ENCODE measurements at places on chromosomes 1 and 21.
A peak's percentile ranks its signal among the peaks of the same experiment; 100 is the strongest.

DNA sequence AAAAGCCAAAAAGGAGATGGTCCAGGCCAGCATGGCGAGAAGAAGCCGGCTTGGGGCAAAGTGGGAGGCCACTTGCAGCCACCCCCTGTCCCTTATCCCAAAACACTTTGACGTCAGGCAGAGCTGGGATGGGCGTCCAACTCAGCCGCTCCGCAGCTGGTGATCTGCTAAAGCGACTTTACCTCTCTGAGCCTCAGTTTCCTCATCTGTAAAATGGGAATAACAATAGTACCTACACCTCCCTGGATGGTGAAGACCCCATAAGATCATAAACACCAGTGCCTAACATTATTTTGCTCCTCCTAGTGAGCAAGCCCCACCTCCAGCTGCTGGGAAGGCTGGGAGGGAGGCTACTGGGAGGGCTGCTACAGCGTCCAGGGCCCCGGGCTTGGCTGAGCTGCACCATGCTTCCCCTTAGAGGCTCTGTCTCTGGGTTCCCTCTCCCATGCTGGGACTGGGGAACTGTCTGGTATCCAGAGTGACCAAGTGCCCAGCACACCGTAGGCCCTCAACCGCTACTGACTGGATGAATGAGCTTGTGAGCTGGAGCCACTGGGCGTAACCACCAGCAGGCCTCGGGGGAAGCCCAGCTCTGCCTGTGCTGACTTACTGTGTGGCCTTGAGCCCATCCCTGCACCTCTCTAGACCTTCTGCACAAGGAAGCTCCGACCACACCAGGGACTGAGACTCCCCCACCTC lies 18.3 kb downstream of the IFFO2 start:
- DNase-seq: no peak

GRCh38 chr1:26719205-26719604 lies 23.4 kb downstream of the ARID1A start:
- no peak for DNase-seq

GRCh38 chr1:67193704-67194103 lies 27.4 kb downstream of the IL23R start:
- DNase-seq: no peak

GRCh38 chr1:152502496-152503180 lies 8.0 kb upstream of the LCE5A start:
- DNase-seq: no peak

- DNase-seq: no peak
Measured at GRCh38 chr1:48851638-48852037, 74.9 kb upstream of the BEND5 start.

- DNase-seq: no peak
Measured at GRCh38 chr1:66295803-66296202, 238.2 kb upstream of the SGIP1 start.

DNA sequence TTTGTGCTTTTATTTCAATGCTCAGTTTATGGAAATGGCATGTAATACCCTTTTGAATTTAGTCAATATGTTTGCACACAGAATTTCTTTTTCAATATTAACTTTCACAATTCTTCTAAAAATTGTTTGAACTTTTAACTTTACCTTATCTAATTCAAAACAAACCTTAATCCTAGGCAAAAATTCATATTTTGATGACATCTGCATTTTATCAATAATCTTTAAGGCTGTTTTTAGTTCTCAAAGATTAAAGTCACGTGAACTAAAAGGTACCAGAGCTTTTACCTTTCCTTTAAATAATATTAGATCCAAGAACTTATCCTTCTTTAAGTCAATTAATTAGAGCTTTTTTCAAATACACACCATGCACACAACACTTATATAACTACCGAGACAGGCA lies 218.9 kb upstream of the NCAM2 start:
- no peak for DNase-seq

GRCh38 chr1:86774305-86775295 lies 70.2 kb downstream of the SH3GLB1 start:
- DNase-seq: peak; percentile 81

DNA sequence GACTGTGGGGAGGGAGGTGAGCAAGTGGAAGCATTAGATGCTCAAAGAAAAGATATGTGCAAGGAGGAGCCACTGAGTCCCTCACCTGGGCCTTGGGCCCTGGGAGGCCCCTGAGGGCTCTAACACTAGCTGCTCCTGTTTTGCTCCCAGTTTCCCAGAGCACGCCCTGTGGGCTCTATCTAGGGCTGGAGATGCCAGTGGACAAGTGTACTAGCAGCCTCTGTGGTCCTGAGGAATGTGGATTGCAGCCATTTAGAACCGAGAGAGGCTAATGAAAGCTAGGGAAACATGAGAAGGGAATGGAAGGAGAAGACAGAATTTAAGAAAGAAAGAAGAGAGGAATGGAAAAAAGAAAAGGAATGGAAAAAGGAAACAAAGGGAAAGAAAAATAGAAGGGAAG lies 10.0 kb upstream of the TBX15 start:
- DNase-seq: no peak

GRCh38 chr1:30872033-30872947 lies 36.3 kb downstream of the SDC3 start:
- DNase-seq: no peak

DNA sequence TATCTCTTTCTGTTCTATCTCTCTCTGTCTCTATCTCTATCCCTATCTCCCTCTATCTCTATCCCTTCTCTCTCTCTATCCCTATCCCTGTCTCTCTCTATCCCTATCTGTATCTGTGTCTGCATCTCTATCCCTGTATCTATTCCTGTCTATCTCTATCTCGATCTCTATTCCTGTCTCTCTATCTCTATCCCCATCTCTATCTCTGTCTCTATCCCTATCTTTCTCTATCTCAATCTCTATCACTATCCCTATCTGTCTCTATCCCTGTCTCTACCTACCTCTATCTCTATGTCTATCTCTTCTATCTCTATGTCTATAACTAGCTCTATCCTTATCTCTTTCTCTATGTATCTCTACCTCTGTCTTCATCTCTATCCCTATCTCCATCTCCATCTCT lies 141.4 kb upstream of the KCNJ6 start:
- DNase-seq: no peak

DNA sequence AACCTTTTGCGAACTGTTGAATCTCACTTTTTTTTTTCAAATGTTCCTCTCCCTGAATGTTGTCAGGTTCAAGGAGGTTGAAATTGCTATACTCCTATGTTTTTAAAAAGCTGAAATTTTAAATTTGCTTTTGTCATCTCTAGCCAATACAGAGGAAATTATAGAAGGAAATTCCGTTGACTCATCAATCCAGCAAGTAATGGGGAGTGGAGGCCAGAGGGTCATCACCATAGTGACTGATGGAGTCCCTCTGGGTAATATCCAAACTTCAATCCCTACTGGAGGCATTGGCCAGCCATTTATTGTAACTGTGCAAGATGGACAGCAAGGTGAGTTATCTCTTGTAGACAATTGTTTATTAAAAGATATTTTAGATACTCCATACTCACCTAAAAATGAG lies 36.3 kb downstream of the GABPB2 start:
- no peak for DNase-seq

DNA sequence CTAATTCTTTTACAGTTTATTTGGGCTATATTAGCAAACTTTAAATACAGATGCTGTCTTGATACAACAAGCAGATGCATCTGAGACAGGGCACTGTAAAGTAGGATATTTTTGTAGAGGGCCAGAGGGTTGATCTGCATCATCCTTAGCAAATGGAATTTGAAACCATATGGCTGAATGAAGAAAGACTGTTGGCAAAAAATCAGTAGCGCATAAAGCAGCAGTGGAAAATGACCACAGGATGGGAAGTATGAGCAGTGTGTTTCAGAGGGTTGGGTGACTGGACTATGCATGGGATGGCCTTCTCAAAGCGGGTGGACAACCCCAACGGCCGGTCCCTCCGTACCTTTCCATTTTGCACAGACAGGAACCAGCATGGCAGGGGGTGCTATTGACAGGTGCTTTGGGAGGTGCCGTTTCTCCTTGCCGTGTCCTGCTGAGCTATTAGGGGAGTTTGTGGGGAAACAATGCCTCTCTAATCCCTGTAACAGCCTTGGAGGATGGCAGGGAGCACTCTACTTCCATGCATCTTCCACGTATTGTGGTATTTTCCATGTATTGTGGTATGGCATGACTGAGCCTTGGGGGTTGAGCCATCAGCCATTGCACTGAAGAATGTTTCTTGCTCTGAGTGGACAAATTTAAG lies 5.9 kb downstream of the LRRC8B start:
- DNase-seq: no peak

DNA sequence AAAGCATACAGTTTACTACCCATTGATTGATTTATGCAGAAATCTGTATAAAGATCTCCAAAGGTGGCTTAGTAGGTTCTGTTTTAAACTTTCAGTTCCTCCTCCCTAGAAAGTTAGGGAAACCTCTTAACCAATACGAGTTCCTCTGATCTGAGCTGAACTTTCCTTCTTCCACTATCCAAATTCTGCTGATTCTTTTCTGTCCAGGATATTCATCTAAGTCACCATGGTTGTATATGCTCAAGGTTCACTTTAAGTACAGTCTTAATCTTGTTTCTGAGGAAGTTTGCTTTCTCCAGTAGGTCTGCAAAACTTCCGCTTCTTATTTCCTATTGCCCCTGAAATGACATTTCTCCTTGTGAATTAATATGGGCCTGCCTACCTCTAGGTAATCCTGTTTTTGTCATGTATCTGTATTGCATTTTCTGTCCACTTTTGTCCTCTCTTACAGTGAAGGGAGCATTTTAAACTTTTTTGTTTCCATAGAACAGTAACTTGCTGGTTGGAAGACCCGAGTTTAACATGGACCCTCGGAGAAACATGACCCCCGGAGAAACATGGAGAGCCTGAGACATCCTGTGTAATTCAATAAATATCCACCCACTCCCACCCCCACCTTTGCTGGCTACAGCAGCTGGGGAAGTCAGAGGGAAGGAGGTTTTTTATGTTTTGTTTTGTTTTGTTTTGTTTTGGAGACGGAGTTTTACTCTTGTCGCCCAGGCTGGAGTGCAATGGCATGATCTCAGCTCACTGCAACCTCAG lies 16.7 kb upstream of the TUT4 start:
- DNase-seq: peak; percentile 42

DNA sequence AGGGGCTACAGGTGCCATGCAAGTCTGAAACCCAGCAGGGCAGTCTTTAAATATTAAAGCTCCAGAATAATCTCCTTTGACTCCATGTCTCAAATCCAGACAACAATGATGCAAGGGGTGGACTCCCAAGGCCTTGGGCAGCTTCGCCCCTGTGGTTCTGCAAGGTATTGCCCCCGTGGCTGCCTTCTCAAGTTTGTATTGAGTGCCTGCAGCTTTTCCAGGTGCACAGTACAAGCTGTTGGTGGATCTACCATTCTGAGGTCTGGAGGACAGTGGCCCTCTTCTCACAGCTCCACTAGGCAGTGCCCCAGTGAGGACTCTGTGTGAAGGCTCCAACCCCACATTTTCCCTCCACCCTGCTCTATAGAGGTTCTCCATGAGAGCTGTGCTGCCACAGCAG lies 3.7 kb upstream of the MROH9 start:
- no peak for DNase-seq

DNA sequence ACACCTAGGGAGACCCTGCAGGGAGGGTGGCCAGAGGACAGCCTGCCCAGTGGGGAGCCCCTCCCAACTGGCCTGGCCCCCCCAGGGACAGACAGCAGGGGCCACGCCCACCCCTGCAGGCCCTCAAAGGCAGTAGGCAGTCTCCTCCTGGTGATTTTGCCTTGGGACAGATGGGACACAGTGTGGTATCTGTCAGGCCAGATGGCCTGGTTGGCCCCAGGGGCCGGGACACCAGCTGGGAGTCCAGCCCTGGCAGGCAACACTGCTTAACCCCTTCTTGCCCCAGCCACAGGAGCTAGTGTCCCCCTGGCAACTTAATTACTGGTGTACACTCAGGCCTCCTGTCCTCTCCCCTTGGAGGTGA lies 17.8 kb downstream of the IFFO2 start:
- DNase-seq: no peak

DNA sequence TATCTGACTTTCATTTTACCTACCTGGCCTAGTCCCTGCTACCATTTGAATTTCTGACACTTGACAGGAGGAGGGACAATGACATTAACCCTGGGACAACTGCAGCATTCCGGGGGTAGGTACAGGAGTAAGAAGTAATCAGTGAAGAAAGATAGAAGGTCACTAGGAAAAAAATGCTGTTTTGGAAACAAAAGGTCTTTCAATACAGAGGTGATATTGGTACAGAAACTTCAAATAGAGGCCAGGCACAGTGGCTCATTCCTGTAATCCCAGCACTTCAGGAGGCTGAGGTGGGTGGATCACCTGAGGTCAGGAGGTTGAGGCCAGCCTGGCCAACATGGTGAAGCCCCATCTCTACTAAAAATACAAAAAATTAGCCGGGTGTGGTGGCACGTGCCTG lies 68.4 kb downstream of the SELENOF start:
- no peak for DNase-seq

DNA sequence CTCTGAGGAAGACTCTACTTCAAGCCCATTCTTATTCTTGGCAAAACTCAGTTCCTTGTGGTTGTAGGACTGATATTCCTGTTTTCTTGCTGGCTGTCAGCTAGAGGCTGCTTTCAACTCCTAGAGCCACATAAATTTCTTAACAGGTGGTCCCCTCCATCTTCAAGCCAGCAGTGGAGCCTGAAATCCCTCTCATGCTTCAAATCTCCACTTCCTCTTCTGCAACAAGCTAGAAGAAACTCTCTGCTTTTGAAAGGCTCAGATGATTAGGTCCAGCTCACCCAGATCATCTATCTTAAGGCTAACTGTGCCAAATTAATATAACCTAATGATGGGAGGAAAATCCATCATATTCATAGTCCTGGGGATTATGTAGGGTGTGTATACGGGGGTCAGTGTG lies 43.2 kb upstream of the CD34 start:
- no peak for DNase-seq

DNA sequence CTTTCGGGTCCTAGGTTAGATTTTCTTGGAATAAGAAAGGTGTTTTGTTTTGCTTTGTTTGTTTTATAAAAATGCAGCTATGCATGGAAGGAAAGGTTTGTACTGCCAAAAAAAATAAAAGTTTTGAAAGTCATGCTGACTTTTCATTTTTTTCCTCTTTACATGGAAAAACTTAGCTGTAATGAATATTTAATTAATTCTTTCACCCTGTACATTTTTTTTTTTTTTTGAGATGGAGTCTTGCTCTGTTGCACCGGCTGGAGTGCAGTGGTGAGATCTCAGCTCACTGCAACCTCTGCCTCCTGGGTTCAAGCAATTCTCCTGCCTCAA lies 48.7 kb downstream of the NENF start:
- DNase-seq: no peak

DNA sequence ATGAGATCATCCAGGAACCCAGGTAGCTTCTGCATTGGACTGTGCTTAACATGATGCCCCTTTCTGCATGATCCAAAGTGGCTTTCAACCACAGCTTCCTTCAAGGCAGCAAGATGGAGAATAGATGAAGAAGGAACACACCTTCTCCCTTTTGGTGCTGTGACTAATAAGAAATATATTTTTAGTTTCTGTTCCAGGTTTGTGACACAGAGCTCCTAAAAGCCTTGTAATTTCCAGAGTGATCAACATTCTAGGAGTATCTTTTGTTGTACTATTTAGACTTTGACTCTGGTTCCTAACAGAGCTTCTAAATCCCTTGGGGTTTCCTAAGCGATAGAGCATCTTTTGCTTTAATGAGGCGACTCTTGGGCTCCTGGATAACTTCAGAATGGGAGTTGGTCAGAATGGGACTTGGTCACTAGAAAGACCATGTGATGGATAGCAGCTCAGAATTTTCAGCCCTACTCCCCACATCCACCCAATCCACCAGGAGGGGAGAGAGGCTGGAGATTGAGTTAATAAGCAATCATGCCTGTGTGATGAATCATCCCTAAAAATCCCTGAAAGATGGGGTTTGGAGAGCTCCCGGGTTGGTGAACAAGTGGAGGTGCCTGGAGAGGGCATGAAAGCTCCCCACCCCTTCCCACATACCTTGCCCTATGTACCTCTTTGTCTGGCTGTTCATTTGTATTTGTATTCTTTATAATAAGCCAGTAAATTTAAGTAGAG lies 134.8 kb downstream of the FGGY start:
- DNase-seq: no peak

Data from femur (tissue), 1 donor.